ENCODE measurements at places on chromosomes 16 and 17.

DNA sequence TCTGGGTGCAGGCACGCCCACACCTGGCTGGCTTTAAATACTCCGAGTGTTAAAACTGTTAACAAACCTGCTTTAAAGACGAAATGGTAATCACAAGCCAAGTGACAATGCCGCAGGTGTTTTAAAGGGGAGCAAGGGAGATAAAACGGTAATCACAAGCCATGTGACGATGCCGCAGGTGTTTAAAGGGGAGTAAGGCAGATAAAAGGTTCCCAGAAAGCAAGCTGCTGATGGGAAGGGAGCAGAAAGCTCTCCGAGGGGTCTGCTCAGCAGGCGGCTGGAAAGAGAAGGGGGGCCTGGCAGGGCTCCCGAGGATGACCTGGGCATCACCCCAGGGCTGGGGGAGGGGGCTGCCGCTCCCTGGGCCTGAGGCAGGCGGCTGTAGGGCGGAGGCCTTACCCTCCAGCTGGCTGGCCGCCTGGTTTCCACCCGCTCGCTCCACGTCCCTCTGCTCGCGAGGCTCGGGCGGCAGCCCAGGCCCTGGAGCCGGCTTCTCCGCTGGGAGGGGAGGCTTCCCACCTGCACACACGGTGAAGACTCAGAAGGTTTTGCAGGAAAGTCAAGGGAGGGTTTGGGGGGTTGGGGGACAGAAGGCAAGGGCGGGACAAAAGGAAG lies 12.1 kb downstream of the NDUFAF8 start:
- no peak for DNase-seq

- no peak for DNase-seq
Observed at GRCh38 chr17:49629447-49629846, 48.5 kb downstream of the SPOP start.

GRCh38 chr16:23512168-23512695 lies 1.9 kb upstream of the GGA2 start:
- DNase-seq, result no peak

- DNase-seq, result no peak
Observed at GRCh38 chr16:1481906-1482835, 6.6 kb downstream of the PTX4 start.

GRCh38 chr17:933312-934073 lies 46.1 kb downstream of the NXN start:
- no peak for DNase-seq

GRCh38 chr17:4696437-4696805 lies 7.5 kb downstream of the PELP1 start:
- no peak for DNase-seq

- no peak for DNase-seq
Observed at GRCh38 chr17:35841505-35841904, 27.2 kb downstream of the HEATR9 start.

DNA sequence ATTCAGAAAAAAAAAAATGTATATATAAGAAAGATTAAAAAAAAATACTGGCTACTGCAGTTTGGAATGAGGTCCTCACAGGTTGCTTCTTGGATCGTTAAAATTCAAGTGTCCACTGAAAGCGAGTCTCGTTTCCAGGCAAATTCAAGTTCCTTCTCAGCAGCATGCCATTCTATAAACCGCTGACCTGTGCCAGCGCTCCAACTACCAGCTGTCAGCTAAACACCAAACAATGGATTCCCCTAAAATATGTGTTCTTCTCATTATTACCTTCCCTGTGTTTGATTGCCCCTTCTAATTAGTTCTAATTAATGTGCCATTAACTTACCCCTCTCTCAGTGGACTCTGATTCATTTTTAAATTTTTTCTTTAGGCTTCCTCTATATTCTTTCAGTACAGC lies 92.4 kb downstream of the DNAH9 start:
- no peak for DNase-seq

DNA sequence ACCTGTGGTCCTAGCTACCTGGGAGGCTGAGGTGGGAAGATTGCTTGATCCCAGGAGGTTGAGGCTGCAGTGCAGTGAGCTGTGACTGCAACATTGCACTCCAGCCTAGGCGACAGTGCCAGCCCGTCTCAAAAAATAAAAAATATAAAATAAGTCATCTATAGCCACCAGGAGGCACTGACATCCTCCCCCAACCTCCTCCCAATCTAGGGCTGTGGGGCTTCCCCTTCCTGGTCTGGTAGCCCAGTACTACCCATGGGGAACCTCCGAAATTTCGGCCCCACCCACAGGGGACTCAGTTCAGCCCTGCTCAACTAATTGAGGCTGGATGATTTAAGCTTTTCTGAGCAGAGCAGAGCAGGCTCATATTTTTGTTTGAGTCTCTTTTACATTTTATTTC lies 3.2 kb downstream of the ZSCAN10 start:
- peak; percentile 58 for DNase-seq

DNA sequence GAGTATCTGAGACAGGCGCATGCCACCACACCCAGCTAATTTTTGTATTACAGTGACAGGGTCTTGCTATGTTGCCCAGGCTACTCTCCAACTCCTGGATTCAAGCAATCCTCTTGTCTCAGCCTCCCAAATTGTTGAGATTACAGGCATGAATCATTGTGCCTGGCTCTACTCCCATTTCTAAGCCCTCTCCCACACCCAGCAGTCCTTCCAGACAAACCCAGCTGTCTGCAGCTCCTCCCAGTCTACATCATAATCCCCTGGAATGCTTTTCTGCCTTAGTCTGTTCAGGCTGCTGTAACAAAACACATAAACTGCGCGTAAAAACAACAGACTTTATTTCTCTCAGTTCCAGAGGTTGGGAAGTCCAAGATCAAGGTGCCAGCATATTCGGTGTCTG lies 144.5 kb downstream of the GRIN2A start:
- no peak for DNase-seq

DNA sequence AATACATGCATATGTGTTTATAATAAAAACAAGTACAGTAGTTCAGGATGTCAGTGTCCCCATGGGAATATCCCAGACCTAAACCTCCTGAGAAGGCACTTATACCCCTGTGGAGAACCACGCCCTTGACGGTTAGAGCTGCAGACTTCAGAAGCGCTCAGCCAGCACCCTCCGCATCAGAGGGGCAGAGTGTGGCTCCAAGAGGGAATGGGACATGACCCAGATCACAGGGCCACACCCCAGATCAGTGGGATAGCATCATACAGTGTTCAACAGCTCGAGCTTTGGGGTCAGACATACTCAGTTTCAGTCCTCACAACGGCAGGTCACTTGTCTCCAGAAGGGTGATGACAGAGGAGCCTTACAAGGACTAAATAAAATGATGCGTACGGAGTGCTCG lies 45.8 kb upstream of the ZNF423 start:
- no peak for DNase-seq

GRCh38 chr17:35345926-35346771 lies 27.3 kb downstream of the SLFN11 start:
- no peak for DNase-seq

DNA sequence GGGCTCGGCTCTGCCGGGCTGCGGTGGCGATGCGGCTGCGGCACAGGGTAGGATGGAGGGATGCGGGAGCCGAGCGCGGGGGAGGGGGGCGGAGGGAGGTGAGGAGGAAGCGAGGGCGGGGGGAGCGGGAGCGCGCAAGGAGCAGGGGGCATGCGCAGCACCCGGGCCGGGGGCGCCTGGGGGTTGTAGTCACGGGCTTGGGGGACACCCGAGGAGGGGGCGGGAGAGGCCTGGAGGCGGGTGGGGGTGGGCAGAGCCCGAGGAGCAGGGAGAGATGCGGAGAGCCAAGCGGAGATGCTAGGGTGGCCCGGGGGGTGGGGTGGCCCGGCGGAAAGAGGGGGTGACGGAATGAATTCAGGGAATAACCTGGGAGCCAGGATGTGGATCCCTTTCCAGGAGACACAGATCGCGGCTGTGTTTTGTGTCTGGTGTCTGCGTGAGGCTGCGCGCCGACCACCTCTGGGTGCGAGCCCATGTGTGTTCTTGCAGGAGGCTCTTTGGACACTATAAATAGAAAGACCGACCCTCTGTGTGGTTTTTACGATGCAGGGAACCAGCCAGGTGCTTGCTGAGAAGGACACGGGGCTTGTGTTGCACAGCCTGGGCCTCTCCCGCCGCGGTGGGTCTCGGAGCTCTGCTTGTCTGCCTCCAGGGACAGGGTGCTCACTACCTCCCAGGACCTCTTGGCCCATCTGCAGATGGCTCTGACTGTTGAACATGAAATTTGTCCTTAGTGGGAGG lies at the start of gene STX1B:
STX1B (minus strand) TSS at position 54 of the 741 bp plus-strand sequence. CDS start 242 bp downstream, outside the sequence.
- peak; percentile 27 for DNase-seq

- DNase-seq, result no peak
Observed at GRCh38 chr16:10171221-10171620, 11.0 kb downstream of the GRIN2A start.
